Activated CD4-positive, alpha-beta T cell treated with anti-CD3 and anti-CD28 coated beads for 36 hours (primary cell): ENCODE measurements at places on chromosomes 4 and X. TPM values are rescaled to one million over a fixed set of nuclear protein-coding genes. Genes with fewer than 3 reads are reported as not detected.

ATOH1 gene
- not detected for total RNA-seq

ALAS2 gene
- not detected for total RNA-seq

ETNPPL gene
- total RNA-seq: not detected

PALLD gene
- total RNA-seq: 9.5 TPM

RNF175 gene
- total RNA-seq: 0.26 TPM

APLN gene
- 1.9 TPM for total RNA-seq

CFP gene
- 2.4 TPM for total RNA-seq

BST1 gene
- 0.47 TPM for total RNA-seq

LRAT gene
- not detected for total RNA-seq

GRCh38 chr4:945274-946102 lies 13.2 kb downstream of the TMEM175 start:
- no peak for DNase-seq

- no peak for DNase-seq
Measured at GRCh38 chrX:43560247-43560946, 95.7 kb upstream of the MAOA start.

GRCh38 chr4:54014666-54015160 lies 49.7 kb downstream of the CHIC2 start:
- DNase-seq: no peak

DNA sequence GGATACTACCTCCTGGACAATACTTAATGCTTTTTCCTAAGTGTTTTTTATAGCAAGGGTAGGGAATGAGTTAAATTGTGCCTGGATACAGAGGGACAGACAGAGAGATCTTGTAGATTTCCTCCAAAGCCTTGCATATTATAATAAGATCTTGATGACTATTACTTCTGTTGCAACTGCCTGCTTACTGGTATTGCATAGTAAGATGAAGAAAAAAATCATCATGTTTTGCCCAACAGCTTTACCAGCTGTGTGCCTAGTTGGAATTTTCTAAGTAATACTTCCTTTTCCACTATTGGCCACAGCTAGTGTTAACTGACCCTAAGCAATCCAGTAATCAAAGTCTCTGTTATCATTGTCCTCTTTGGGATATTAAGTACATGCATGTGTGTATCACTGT lies 139.0 kb downstream of the DCK start:
- DNase-seq: no peak

- no peak for DNase-seq
Measured at GRCh38 chr4:4284827-4285618, 4.9 kb downstream of the LYAR start.

- DNase-seq: no peak
Measured at GRCh38 chr4:176539785-176540175, 220.0 kb downstream of the SPCS3 start.

DNA sequence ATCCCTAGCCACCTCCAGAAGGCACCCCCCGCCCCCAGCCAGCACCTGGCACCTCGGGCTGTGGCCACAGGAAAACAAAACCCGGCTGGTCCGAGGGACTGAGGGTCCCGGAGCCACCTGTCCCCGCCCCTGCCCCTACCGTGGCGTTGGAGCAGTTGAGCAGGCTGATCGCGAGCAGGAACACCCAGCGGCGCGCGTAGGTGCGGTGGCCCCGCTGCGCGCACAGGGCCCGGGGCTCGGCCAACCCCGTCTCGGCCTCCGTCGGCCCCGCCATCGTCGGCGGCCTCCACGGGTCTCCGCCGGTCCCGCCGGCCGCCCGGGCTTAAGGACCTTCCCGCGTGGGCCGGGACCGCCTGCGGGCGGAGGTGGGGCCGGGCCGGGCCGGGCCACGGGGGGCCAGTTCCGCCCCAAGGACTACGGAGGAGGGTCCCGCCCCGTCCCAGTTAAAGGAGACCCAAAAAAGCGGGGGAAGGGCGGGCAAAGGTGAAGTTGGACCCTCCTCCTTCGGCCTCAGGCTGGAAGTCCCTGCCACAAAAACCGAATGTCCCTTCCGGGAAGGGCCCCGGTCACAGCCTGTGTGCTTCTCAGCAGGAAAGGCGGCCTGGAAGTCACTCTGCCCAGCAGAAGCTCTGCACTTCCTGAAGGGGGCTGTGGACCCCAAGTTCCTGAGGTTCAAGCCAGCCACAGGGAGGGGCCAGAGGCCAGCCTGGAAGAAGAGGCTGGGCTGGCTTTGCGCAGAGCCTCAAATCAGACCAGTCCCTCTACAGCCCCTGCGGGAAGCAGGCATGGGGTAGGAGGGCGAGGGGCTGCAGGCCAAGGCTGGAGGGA lies at the start of gene SLC49A3:
SLC49A3 (minus strand) TSS at position 298 of the 828 bp plus-strand sequence; CDS start at position 274, 24 bp downstream.
- peak; percentile 7 for DNase-seq

- DNase-seq: no peak
Measured at GRCh38 chr4:126799971-126800574, 832.7 kb upstream of the INTU start.

GRCh38 chr4:84939113-84939512 lies 27.4 kb downstream of the WDFY3 start:
- no peak for DNase-seq

GRCh38 chr4:178963446-178964045 lies 1521.3 kb upstream of the AGA start:
- DNase-seq: no peak

GRCh38 chrX:73850124-73851013 lies 287.4 kb downstream of the CHIC1 start:
- DNase-seq: peak; percentile 5

GRCh38 chr4:98864560-98864959 lies 64.4 kb downstream of the EIF4E start:
- peak; percentile 59 for DNase-seq

DNA sequence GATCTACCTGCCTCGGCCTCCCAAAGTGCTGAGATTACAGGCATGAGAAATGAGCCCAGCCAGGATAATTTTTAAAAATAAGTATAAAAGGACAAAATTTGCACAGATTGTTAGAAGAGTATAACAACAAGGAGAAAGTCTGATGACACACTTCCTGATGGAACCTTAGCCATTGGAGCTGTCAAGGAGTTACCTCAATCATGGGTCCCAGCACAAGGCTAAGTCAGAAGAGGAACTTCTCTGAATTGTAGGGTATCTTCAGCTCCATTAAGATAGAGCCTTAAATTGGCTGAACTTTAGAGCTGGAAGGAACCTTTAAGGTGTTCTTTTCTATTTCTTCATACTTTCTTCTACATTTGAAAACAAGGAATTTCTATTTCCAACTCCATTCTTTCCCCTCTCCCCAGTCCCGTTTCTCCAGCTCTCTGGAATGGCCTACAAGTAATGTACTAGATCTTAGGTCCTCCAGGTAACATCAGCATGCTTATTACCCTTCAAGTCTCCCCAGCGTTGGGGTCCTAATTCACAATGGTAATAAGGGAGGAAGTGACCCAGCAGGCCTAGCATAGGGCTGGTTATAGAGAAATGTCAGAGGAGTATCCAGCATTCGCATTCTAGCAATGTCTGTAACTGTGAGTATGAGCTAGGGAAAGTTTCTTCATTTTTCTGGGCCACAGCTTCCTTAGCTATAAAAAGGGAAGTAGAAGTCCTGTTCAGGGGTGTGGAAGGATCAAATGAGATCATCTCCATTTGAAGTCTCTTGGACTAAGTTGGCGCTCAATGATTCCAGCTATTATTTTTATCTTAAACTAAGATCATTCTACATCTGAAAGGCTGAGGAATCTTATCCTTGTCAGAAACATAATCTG lies 18.5 kb upstream of the RBPJ start:
- DNase-seq: no peak

DNA sequence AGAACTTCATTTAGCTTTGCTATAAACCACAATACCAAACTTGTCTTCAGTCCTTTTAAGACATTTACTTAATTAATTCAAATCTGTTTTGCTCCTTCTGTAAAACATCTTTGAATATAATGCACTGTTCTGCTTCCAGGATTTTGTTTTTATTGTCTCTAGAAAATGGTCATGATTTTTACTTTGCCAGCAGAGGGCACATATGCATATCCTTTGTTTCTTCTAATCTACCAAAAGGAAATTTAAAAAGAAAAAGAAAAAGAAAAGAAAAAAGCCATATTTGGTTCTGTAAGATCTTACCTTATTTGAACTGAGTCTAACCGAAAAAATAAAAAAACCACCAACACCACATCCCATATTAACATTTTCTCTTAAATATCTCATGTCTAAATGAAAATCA lies 101.9 kb upstream of the CCSER1 start:
- no peak for DNase-seq

- no peak for DNase-seq
Measured at GRCh38 chr4:34258176-34258575, 1986.1 kb downstream of the ARAP2 start.

DNA sequence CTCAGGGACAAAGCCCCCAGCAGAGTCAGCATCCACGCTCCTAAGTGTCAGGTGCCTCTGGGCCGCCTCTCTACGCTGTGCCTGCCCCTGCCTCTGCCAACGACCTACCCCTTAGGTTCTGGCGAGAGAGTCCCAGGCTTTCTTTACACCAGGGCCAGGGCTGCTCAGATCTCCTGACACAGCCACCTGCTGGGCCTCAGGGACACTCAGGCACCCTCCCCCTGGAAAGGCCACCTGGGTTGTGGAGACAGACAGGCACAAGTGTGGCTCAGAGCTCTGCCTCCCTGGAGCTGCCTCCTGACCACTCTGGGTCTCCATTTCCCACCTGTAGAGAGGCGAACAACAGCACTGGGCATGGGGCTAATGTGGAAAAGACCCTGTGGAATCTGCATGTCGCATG lies 90.0 kb upstream of the ADRA2C start:
- no peak for DNase-seq

GRCh38 chr4:173807347-173807746 lies 277.3 kb upstream of the HAND2 start:
- no peak for DNase-seq

DNA sequence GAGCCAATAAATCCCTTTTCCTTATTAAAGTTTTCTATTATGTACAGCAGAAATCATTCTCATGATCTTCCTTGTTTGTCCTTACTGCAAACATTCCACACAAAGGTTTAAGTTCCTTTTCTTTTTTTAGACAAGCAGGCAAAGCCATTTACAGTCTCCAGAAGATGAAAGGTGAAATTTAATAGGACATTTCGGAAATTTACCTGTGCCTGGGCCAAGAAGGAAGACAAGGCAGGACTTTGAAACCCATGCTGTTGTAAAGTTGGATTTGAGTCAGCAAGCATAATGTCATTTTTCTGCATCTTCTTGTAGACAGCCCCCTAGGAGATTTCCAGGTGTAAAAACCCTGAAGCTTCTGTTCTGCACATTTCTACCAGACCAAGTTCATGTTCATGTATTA lies 188.1 kb downstream of the PAPSS1 start:
- no peak for DNase-seq

DNA sequence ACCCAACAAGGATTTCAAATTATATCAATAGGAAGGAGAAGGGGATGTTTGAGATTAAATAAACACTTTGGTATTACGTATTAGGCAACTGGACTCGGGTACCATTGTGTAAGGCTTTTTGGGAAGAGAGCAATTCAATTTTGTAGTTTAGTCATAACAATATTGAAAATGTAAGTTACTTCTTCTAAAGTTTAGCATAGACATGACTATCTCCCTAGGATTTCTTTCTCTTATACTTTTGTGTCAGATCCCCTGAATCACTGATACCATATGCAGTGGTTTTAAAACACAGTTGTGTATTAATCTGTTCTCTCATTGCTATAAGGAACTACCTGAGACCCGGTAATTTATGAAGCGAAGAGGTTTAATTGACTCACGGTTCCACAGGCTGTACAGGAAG lies 123.8 kb upstream of the FAM9C start:
- no peak for DNase-seq

DNA sequence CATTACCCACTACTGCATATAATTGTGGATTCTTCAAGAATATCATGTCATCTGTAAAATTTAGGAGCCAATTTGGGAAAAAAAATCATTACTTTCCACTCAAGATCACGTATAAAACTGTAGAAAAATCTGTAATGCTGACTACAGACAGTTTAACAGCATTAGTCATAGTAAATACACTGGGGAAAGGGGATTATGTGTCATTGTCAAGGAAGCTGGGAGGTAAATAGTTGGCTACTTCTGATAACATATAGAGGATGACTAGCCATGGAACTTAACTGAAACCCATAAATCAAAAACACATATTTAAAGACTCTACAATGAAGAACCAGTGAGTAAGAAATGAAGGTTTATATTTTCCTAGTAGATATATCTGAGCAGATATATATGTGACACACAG lies 1666.4 kb upstream of the IGFBP7 start:
- no peak for DNase-seq

DNA sequence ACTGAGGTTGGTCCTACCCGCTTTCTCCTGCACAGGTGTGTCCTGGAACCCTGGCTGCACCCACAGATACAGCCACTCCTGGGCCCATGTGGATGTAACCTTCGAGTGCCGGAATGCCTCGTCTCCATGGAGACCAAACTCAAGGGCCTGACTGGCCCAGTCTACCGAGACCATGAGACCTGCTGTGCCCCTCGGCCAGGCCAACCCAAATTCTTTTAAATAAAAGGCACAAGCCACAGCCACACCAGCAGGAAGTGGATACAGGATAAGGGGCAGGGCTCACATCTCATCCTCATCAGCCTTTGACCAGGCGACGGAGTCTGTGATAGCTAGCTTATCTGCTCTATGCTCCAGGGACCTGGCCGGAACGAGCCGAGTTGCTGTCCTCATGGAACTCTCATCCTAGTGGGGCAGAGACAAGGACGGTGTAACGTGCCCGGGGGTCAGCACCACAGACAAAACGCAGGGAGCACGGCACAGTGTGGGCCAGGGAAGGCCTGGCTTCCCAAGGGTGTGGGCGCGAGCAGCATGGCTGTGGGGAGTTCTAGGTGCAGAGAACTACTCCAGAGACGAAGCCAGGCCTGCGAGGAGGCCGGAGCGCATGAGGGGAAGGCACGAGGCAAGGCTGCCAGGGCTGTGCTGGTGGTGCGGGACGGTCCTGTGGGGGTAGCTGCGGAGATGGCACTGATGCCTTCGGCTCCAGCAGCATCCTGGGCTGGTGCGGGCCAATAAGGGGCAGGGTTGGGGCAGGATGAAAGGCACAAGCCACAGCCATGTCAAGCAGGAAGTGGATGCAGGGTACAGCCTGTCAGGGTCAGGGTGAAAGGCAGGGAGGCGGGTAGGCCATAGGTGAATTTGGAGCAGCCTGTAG lies 22.7 kb downstream of the NOP14 start:
- DNase-seq: peak; percentile 3

- no peak for DNase-seq
Measured at GRCh38 chrX:9577555-9577954, 112.7 kb downstream of the TBL1X start.

DNA sequence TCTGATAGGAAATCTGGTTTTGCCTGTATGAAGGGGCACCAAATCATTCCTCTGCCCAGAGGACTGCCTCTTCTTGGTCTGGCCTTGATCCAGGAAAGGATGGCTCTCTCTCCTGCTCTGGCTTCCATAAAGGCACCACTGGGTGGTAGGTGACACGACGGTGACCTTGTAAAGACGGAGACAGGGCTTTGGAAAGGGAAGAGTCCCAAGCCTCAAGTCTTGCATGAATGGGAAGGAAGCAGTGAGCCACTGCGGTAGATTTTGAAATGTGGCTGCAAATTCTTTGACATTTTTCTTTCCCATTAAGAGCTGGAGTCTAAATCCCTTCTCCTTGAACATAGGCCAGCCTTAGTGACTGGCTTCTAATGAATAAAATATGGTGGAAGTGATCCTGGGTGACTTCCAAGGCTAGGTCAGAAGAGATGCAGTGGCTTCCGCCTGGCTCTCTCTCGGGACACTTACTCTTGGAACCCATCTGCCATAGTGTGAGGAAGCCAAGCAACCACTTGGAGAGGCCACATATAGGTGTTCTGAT lies 347.4 kb downstream of the BCOR start:
- DNase-seq: no peak

- no peak for DNase-seq
Measured at GRCh38 chrX:111151764-111152163, 55.8 kb downstream of the PAK3 start.
